Heart left ventricle (tissue), 16 donors: ENCODE measurements at places on chromosomes 1 and 21. TPM values are rescaled to one million over a fixed set of nuclear protein-coding genes. Genes with fewer than 3 reads are reported as not detected.

- DNase-seq = peak; percentile 93
- H3K36me3 ChIP-seq = no peaks in the 10 kb centered on the region
- peaks cover 22% of the 10 kb centered on the region for H3K4me1 ChIP-seq
- H3K27ac ChIP-seq = peak overlapping the region; percentile 93
- H3K27me3 ChIP-seq = no peaks in the 10 kb centered on the region
- no peak overlapping the region for H3K4me3 ChIP-seq
Observed at GRCh38 chr1:12161662-12162458, 4.9 kb upstream of the TNFRSF1B start.

DNA sequence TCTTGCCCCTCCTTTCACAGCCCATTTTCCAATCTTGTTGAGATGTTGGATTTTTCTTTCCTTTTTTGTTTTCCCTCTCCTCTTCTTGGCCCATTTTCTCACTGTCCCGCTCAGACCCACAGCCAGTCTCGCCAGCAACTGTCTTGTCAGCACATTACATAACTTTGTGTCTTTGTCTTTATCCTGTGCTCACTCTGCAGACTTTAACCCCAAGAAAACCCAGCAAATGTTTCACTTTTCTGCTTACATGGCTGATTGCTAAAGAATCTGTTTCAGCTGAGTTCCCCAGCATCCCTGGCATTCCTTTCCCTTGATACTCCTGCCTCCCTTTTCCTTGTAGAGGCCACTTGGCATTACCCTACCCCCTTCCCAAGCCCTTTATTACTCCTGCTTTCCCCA is 74.6 kb downstream of the ZNF648 start:
- H3K27me3 ChIP-seq = no peaks in the 10 kb centered on the region
- H3K4me3 ChIP-seq = no peak overlapping the region
- no peaks in the 10 kb centered on the region for H3K4me1 ChIP-seq
- no peak for DNase-seq
- H3K36me3 ChIP-seq = no peaks in the 10 kb centered on the region
- no peak overlapping the region for H3K27ac ChIP-seq

GRCh38 chr1:202161151-202162046 is 997 bp upstream of the PTPN7 start:
- no peak overlapping the region for H3K4me3 ChIP-seq
- no peaks in the 10 kb centered on the region for H3K4me1 ChIP-seq
- no peak for DNase-seq
- no peak overlapping the region for H3K27ac ChIP-seq
- no peaks in the 10 kb centered on the region for H3K36me3 ChIP-seq
- no peaks in the 10 kb centered on the region for H3K27me3 ChIP-seq

The SLC35E2B gene
- 29.2 TPM for total RNA-seq

- H3K27me3 ChIP-seq = no peaks in the 10 kb centered on the region
- no peak overlapping the region for H3K27ac ChIP-seq
- no peak overlapping the region for H3K4me3 ChIP-seq
- H3K36me3 ChIP-seq = peaks cover 78% of the 10 kb centered on the region
- no peak for DNase-seq
Observed at GRCh38 chr1:36457691-36458090, 6.5 kb downstream of the MRPS15 start.

DNA sequence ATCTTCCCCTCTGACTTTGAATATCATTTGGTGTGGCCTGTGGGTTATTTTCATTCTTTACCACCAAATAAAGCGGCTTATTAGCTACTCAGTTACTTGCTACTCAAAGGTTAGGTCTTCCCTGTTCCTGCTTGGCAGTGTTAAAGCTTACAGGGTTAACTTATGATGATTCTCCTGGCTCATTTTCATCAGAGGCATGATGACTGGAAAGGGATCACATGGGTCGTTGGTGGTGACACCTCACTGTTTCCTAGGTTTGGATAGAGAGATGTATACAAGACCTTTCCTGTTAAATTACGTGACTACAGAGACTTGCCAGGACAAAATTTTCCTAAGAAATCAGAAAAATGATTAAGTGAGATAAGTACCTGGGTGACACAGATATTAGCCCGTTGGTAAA is 27.4 kb downstream of the MRPS6 start:
- no peak overlapping the region for H3K27ac ChIP-seq
- H3K36me3 ChIP-seq = peaks cover 9% of the 10 kb centered on the region
- H3K4me3 ChIP-seq = no peak overlapping the region
- H3K27me3 ChIP-seq = no peaks in the 10 kb centered on the region

DNA sequence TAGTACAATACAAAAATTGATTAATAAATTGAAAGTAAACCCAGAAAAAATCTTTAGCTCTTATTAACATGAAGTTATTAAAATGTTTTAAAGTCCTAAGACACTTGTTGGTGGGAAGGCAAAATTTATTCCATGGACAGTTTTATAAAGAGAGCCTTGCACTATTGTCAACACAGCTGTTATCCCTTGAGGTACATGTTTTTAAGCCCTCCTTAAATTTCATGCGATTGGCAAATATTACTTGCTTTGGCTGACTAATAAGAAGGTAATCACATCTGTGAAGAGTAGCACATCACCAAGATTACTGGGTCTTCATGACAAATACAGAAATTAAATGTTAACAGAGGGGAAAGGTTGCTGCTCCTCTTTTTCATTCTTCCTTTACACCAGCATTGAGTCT is 611.1 kb downstream of the BRINP3 start:
- H3K27ac ChIP-seq = no peak overlapping the region
- H3K27me3 ChIP-seq = no peaks in the 10 kb centered on the region
- DNase-seq = no peak
- no peaks in the 10 kb centered on the region for H3K36me3 ChIP-seq
- H3K4me1 ChIP-seq = no peaks in the 10 kb centered on the region

The KMO gene
- 0.07 TPM for total RNA-seq
